ENCODE measurements at places on chromosomes 5 and 9. TPM values are rescaled to one million over a fixed set of nuclear protein-coding genes. Genes with fewer than 3 reads are reported as not detected.

DNA sequence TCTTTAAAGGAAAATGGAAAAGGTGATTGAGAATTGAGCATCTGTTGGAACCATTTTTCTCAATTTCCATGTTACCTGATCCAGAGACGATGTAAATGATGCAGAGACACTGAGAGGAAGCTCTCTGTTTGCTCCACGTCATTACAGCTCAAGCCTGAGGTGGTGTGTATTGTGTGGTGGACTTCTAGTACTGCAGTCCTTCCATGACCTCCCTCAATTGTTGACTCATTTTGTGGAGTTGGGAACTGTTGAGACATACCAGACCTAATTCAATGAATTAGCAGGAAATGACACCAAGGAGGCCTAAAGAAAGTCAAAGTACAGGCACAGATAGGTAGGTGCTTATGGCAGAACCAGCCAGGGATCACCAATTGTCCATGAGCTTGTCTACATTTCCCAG lies 15.6 kb upstream of the LVRN start:
- H3K4me3 ChIP-seq, result no peak overlapping the region
- no peaks in the 10 kb centered on the region for H3K36me3 ChIP-seq
- no peaks in the 10 kb centered on the region for H3K27me3 ChIP-seq
- no peaks in the 10 kb centered on the region for H3K4me1 ChIP-seq
- no peak for DNase-seq

DNA sequence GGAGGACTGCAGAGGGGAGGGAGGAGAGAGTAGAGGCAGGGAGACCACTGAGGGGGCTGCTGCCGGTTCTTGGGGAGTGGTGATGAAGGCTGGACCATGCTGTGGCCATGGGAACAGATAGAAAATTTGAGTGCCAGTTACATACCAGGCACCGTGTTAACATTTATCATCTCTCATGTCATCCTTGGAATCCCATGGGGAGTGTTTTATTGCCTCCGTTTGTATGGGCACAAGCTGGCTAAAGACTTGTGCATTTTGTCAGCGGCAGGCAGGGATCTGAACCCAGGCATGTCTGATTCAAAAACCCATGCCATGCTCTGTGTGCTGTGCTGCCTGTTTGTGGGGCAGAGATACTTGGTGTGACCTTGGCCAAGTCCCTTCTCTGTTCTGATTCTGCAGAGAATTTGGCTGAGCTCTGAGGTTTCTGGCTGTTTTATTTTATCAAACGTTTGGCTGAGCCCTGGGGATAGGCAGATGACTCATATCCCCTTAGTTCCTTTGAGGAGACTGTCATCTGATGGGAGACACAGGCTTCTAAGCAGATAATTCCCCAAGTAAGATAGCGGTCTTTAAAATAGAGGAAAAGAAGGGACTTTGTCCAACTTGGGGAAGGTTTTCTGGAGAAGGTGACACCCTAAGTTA lies 22.2 kb downstream of the COL27A1 start:
- H3K4me3 ChIP-seq, result no peak overlapping the region
- peaks cover 36% of the 10 kb centered on the region for H3K4me1 ChIP-seq
- no peak for DNase-seq
- H3K27ac ChIP-seq, result no peak overlapping the region
- no peaks in the 10 kb centered on the region for H3K36me3 ChIP-seq
- no peaks in the 10 kb centered on the region for H3K27me3 ChIP-seq

DNA sequence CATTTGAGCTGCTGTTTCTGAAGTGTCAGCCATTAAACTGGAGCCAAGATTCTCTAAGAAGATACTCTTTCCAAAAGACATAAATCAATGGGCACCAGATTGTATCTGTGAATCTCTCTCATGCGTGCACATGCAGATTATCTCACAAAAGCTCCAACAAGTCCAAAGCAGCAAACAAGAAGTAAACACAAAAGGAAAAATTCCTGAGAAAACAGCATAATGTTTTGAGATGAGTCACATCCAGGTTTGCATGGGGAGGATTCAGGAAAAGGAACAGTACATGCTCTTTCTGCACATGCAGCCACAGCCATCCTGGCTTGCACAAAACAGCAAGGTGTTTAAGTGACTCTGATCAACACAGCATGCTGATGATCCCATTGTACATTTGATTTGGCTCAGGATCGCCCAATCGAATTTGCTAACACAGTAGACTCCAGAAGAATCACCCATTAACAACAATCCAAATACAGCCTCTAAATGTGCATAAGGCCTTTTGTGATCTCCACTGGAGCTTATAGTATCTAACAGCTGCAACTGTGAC lies 143.1 kb downstream of the ELAVL2 start:
- H3K36me3 ChIP-seq, result no peaks in the 10 kb centered on the region
- no peak for DNase-seq
- no peak overlapping the region for H3K4me3 ChIP-seq
- no peaks in the 10 kb centered on the region for H3K4me1 ChIP-seq
- H3K27ac ChIP-seq, result no peak overlapping the region

C5orf52 gene
- not detected for polyA plus RNA-seq

DNA sequence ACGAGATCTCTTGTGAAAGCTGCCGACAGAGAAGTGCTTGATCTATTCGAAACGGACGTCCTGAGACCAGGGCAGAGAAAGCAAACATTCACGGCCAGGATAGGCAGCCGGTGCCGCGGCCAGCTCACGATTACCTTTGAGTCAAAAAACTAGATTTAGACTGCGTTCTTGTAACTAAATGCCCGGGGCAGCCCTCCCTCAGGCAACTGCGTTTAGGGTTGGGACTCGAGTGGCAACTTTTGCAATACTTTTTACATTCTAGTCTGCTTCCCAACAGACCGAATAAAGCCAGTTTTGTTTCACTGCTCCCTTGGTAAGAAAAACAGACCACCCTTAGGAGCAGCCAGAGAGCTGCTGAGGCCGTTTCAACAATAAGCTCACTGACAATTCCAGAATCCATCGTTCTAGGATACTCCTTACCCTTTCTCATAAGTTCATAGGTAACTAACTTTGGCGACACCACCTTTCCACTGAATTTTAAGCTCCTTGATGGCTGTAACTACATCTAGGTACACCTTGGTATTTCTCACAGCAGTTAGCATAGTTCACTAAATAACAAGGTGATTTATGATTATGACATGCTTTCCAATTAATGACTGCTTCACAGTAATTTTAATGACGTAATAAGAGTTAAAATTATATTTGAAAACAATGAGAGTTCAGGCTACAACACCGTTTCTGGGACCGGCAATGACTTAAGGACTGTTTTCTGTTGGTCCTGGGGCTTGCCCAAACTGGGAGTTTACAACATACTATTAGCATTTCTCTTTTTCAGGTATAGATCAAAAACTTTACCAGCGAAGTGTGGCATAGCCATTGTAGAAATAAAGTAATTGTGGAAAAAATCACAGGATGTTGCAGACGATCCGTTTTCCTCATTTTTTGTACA lies 899 bp upstream of the RAPGEF6 start:
- H3K4me3 ChIP-seq, result peak overlapping the region; percentile 37
- no peaks in the 10 kb centered on the region for H3K4me1 ChIP-seq
- H3K27ac ChIP-seq, result peak overlapping the region; percentile 89
- H3K27me3 ChIP-seq, result no peaks in the 10 kb centered on the region
- DNase-seq, result no peak

DNA sequence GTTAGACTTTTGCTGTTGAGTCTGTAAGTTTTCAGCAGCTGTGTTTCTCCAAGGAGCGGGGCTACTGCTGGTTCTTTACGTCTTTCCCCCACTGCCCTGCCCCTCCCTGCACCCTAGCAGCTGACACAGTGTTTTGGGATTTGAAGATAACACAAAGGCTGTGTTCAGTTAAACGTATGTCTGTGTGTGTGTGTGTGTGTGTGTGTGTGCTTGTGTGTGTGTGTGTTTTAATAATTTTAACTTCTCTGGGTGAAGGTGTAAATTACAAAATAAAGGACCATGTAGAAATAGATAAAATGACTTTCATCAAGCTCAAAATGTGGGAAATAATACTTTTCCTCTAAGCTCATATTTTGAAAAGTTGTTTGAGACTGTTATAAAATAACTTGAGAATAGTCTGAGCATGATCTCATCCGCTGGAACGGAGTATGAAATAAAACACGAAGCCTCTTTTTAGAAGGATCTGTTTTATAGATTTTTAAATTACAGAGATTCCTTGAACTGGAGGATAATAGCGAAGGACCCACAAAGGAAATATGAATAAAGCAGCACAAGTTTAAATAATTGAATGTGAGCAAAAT lies 10.9 kb downstream of the ABL1 start:
- no peaks in the 10 kb centered on the region for H3K36me3 ChIP-seq
- no peaks in the 10 kb centered on the region for H3K27me3 ChIP-seq
- H3K27ac ChIP-seq, result peak overlapping the region; percentile 76
- no peak overlapping the region for H3K4me3 ChIP-seq
- H3K4me1 ChIP-seq, result peaks cover 13% of the 10 kb centered on the region
- no peak for DNase-seq

GRCh38 chr5:152462021-152462721 lies 57.1 kb upstream of the NMUR2 start:
- DNase-seq, result no peak
- H3K27me3 ChIP-seq, result peaks cover 7% of the 10 kb centered on the region
- H3K36me3 ChIP-seq, result no peaks in the 10 kb centered on the region
- H3K4me3 ChIP-seq, result no peak overlapping the region
- H3K27ac ChIP-seq, result no peak overlapping the region

DAPK1 gene
- 29.1 TPM for polyA plus RNA-seq

GRCh38 chr5:127969002-127969401 lies 114.6 kb upstream of the SLC12A2 start:
- no peak overlapping the region for H3K27ac ChIP-seq
- no peaks in the 10 kb centered on the region for H3K27me3 ChIP-seq
- no peaks in the 10 kb centered on the region for H3K4me1 ChIP-seq
- no peak for DNase-seq
- no peaks in the 10 kb centered on the region for H3K36me3 ChIP-seq

ACER2 gene
- polyA plus RNA-seq, result 1.3 TPM

GRCh38 chr5:142278627-142279026 lies 46.2 kb downstream of the SPRY4 start:
- H3K4me3 ChIP-seq, result no peak overlapping the region
- H3K27me3 ChIP-seq, result no peaks in the 10 kb centered on the region
- H3K36me3 ChIP-seq, result no peaks in the 10 kb centered on the region
- no peak overlapping the region for H3K27ac ChIP-seq

GRCh38 chr9:76654575-76654974 lies 109.7 kb upstream of the PCA3 start:
- H3K4me1 ChIP-seq, result no peaks in the 10 kb centered on the region
- no peaks in the 10 kb centered on the region for H3K27me3 ChIP-seq
- no peaks in the 10 kb centered on the region for H3K36me3 ChIP-seq
- no peak overlapping the region for H3K4me3 ChIP-seq
- no peak for DNase-seq

DBH gene
- 0.08 TPM for polyA plus RNA-seq

CTXN3 gene
- not detected for polyA plus RNA-seq

SLC1A1 gene
- polyA plus RNA-seq, result 1.4 TPM

MORN5 gene
- polyA plus RNA-seq, result 0.45 TPM

- H3K27me3 ChIP-seq, result no peaks in the 10 kb centered on the region
- no peaks in the 10 kb centered on the region for H3K4me1 ChIP-seq
- H3K36me3 ChIP-seq, result peaks cover 3% of the 10 kb centered on the region
- DNase-seq, result no peak
- H3K27ac ChIP-seq, result no peak overlapping the region
- H3K4me3 ChIP-seq, result no peak overlapping the region
Observed at GRCh38 chr9:37447111-37447510, 18.1 kb downstream of the ZBTB5 start.

DNA sequence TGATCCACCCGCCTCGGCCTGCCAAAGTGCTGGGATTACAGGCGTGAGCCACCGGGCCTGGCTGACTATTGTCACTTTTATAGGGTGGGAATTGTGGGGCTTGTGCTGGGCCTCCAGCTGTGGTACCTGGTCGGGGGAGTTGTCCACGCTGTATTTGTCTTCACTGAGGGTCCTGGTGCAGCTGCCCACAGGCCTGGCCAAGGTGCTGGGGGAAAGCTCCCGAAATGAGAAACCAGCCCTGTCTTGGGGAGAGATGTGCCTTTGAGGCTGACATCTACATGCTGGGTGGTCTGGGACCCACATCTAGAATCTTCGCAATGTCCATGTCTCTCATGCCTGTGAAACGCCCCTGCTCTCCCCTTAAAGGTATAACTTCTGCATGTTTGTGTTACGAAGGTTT lies 2.6 kb downstream of the EXOC3 start:
- DNase-seq, result no peak
- H3K4me1 ChIP-seq, result peaks cover 6% of the 10 kb centered on the region
- H3K27ac ChIP-seq, result no peak overlapping the region
- H3K27me3 ChIP-seq, result no peaks in the 10 kb centered on the region
- no peak overlapping the region for H3K4me3 ChIP-seq

DNA sequence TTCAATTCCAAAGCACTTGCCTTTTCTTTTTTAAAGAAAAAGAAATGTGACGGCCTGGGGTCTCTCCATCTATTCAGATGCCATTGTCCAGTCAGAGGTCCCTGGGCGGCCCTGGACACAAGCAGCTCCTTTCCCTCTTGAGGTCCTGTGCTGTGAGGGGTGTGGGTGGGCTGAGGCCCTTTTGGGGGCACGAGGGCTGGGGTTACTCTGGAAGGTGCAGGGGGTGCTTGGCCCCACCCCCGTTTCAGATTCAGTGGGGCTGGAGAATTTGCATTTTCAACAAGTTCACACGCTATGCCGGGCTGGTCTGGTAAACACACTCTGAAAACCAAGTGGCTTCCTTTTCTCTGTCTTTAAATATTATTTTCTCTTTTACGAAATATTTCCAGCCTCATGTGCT lies 91.4 kb upstream of the PHYKPL start:
- no peak overlapping the region for H3K27ac ChIP-seq
- DNase-seq, result no peak
- no peaks in the 10 kb centered on the region for H3K36me3 ChIP-seq
- no peak overlapping the region for H3K4me3 ChIP-seq
- no peaks in the 10 kb centered on the region for H3K4me1 ChIP-seq

RIC1 gene
- polyA plus RNA-seq, result 4.2 TPM

- H3K27ac ChIP-seq, result no peak overlapping the region
- H3K27me3 ChIP-seq, result no peaks in the 10 kb centered on the region
- no peak for DNase-seq
- peaks cover 4% of the 10 kb centered on the region for H3K4me1 ChIP-seq
- no peak overlapping the region for H3K4me3 ChIP-seq
Observed at GRCh38 chr5:140049205-140049604, 6.1 kb upstream of the NRG2 start.

GRCh38 chr5:4984461-4984860 lies 155.7 kb upstream of the ADAMTS16 start:
- no peak overlapping the region for H3K27ac ChIP-seq
- H3K4me1 ChIP-seq, result no peaks in the 10 kb centered on the region
- no peak overlapping the region for H3K4me3 ChIP-seq
- H3K27me3 ChIP-seq, result no peaks in the 10 kb centered on the region
- no peak for DNase-seq

IFNA2 gene
- not detected for polyA plus RNA-seq

All from pancreas (tissue), 10 donors.